Immature natural killer cell (primary cell): ENCODE measurements at places on chromosomes 16 and 17. TPM values are rescaled to one million over a fixed set of nuclear protein-coding genes. Genes with fewer than 3 reads are reported as not detected.

DNA sequence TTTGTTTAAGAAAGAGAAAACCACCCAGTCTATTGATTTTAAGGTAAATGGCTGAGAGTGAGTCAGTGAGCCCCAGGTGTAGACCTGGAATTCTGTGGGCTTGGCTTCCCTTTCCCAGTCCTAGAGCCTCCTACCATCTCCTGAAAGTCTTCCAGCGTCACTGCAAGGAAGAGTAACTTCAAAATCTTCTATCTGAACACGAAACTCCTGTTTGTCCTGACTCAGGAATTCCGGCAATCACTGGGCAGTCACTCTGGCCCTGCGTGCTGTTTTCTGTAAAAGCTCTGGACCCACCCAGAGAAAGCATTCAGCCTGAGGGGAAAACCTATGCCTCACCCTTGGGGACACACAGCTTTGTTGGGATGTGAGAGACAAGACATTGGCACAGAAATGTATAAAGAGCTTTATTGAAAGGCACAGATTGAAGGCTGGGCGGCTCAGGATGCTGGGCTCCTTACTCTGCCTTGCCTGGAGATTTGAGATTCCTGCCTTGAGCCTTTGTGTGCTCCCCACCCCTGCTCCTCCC, 15.9 kb downstream of the MINK1 start:
- DNase-seq, result no peak

GRCh38 chr17:21357696-21358656, 18.2 kb upstream of the KCNJ12 start:
- DNase-seq, result no peak

DNA sequence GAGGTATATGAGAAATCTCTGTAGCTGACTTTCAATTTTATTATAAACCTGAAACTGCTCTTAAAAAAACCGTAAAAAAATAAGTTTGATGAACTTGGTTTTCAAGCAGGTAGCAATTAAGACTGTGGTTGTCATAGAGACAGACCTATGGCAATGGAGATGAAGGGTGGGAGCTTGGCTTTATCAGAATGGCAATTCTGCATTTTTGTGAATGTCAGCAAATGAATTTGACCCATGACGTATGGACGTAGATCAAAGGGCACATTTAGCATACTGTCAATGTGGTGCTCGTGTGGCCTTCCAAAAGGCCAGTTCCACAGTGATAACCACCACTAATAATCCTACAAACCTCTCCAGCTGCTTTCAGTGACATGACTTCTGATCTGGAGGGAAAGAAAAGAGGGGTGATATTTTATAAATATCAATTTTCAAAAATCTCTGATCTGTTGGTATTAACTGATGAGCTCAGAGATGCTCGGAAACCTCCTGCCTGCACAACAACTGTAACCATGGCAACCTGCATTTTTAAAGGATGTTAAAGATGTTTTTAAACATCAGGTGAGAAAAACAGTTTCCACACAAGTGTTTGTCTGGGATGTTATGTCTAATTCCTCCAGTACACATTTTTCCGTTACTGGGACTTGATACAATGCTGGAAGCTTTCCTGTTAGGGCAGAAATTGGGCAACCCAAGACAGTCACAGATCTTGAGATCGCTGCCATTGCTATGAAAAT, 533.7 kb downstream of the CDH13 start:
- no peak for DNase-seq

- DNase-seq, result no peak
These were observed 4.0 kb upstream of the MFAP4 start for GRCh38 chr17:19390951-19391350.

The MRPS7 gene
- polyA plus RNA-seq, result 122 TPM

The TP53TG3F gene
- not detected for polyA plus RNA-seq

The TMEM97 gene
- polyA plus RNA-seq, result 13.8 TPM

The KDM6B gene
- polyA plus RNA-seq, result 0.03 TPM
